ENCODE measurements at places on chromosomes 2 and 18.

DNA sequence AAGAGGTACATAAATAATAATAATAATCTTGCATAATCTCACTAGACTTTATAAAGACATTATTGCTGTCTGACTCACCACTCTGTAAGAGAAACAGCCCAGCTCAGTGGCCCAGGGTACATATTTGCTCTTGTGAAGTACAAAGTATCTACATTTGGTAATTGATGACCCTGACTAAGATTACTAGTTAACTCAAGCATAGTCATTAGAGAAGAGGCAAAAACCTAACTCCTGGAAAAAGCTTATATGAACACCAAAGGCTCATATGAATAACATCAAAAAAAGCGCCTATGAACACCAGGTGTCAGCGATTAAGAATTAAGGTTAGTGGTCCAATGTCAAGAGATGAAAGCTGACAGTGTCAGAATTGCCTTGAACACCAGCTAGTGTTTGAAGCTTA lies 38.4 kb downstream of the RAD51AP2 start:
- peak; percentile 40 for DNase-seq

DNA sequence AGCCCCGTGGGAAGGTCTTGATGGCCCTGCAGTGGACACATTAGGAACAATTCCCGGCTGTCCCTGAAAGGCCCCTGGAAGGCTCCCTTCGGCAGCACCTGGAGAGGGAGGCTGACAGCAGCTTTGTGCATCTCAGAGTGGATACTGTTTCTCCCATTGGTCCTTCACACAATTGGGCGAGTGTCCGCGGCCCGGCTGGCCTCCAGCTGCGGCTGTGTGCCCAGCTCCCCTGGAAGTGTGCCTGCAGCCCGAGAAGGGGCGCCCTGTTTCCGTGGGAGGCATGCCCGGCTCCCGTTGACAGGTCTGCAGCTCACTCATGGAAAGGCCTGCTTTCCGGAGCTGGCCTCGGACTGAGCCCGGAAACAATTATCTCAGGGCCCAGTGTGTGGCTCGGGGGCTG lies 103.7 kb downstream of the LPIN1 start:
- DNase-seq: no peak

DNA sequence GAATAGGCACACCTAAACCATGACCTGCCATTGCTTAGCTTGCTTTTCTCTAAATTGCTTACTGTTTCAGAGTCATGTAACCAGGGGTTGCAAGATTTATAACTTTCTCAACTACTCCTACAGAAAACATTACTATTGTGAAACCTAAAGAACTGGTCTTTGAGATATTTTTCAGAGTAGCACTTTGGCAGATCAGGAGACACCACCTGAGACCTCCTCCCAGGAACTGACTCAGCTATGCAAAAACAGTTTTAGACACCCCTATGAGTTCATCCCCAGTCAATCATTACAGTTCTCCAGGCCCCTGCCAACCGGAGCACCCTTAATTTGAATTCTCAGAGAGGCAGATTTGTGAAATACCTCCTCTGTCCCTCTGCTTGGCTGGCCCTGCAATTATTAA lies 80.3 kb downstream of the MBOAT2 start:
- DNase-seq: no peak

DNA sequence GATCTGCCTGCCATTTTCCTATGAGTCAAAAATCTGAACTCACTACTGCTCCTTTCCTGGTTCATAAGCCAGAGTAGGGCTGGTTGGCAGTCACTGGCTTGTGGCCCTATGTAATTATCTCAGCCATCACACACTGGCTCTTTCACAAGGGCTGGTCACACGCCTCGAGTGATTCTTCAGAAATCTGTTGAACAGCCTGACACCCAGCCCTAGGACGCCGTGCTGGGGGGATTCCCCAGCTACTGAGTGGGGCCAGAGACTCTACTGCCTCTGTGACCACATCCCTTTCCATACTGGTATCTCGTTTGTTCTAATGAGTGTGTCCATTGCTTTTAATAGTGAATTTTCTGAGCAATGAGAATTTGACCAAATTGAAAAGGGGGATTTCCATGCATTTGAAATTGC lies 45.8 kb upstream of the RBM44 start:
- no peak for DNase-seq

GRCh38 chr2:155389224-155389623 lies 690.7 kb downstream of the KCNJ3 start:
- DNase-seq: no peak

DNA sequence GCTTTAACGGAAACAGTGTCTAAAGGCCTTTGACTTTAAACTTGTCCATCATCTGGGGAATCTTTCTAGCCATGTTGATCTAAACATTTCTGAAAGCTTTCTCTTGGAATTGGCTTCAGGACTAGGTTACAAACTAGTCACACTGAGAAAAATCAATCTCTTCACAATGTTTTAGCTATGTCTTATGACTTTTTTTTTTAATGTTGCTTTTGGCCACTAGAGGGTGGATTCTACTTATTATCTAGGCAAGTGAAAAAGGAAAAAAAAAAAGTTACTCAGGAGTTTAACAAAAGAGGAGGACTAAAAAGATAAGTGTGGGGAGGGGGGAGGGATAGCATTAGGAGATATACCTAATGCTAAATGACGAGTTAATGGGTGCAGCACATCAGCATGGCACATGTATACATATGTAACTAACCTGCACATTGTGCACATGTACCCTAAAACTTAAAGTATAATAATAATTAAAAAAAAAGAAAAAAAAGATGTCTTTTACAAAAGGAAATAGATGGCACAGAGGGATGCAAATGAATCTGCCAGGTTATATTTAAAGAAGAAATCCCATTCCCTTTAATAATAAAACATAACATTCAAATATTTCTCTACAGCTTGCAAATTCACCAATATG lies 160.4 kb upstream of the PID1 start:
- peak; percentile 50 for DNase-seq

DNA sequence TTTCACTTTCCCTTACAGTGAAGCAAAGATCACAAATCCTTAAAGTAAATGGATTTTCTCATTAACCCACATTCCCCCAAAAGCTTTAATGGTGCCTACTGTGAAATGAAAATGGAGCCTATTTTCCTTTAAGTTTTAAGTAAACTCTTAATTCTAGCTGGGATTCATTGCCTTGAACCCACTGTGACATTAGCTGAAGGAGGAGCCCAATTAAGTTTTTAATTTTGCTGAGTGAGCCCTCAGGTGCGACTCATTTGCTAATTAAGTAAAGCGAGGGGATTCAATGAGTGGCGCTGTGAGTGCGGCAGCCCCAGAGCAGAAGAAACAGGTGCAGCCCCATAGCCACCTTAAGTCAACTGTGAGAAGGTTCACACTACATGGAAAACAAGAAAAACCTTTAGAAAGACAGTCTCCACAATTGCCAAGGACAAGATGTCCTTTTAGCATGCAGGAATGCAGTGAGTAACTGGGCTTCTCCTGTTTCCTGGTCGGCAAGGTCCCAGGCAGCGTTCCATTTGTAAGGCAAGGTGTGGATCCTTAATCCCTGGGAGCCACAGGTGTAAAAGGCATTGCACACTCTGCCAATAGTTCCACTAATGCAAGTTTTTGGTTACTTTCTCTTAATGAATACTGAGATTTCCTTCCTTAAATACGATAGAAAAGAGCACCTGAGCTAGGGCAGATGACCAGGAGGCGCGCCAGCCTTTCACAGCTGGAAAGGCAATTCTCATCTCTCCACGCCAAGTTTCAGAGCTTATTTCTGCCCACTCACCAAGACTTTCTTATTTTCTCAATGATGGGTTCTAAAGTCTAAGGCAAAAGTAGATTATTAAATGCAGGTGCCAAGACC lies 87.7 kb downstream of the TMEM18 start:
- no peak for DNase-seq

DNA sequence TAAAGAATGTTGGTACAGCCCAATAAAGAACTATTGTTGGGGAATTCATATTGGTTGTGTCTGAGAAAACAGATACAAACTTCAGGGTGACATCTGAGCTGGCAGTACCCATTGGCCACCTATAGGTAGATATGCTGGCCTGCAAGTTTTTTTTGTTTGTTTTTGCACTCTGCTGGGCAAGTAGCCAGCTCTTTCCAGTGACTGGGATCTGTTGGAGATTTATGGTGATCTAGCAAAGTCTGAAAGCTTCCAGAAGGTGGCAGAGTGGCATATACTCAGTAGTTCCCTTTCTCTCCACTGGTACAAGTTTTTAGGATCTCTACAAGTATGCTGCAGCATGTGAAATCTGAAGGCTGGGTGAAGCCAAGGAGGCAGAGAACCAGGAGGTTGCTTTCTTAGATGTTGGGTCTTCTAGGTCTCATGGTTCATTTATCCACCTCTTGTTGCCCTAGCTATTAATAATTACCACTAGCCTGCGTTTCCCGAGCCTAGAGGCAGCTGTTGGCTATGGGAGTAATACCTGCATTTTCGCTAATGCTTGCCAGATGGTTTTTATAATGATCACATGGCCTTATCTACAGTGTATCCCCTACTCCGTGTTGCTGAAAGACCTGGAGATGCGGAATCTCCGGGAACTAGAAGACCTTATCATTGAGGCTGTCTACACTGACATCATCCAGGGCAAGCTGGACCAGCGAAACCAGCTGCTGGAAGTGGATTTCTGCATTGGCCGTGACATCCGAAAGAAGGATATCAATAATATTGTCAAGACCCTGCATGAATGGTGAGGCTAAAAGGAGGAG lies 9.5 kb downstream of the COPS7B start:
- DNase-seq: peak; percentile 75

DNA sequence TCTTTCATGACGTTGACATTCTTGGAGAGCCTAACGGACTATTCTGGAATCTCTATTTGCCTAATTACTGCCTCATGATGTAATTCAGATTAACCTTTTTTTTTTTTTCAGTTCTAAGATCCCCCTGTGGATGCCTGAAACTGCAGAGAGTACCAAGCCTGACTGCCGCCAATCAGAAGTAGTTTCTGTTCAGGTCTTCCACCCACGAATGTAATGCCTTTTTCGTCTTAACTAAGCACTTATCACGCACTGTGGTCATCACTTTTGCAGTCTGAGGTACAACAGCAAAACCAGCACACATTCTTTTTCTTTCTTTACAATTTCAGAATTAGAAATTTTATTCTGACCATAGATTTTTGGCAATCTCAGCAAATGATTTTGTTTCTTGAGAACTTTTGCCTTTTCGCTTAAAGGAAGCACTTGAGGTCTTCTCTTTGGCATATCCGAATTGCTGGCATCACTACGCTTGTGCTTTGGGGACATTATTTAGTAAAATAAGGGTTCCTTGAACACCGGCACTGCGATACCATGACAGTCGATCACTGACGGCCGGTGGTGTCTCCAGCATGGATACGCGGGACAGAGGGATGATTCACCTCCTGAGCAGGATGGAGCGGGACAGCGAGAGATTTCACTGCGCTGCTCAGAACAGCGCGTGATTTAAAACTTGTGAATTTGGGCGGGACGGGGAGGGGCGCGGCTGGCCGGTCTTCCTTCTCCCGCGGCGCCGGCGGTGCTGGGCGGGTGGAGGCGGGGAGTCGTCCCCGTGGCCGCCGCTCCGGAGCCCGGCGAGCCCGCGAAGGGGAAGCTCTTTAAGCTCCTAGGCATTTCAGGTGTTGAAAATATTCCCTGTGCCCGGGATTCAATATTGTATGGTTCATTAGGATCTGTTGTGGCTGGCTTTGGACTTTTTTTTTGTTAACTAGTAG lies 32.0 kb upstream of the GPR55 start:
- DNase-seq: peak; percentile 70

DNA sequence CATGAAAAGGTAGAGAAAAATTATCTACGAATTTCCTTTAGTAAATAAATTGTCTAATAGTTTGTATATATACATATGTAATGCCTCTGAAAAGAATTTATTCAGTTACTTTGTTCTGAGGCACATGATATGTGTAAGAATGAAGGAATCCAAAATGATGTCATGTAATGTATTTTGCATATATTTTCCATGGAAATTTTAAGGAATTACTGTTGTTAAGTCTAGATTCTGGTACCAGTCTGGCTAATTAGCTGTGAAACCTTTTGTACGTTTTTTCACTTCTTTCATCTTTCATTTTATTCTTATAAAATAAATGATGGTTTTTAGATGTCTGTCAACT lies 12.3 kb downstream of the YIPF4 start:
- DNase-seq: no peak

DNA sequence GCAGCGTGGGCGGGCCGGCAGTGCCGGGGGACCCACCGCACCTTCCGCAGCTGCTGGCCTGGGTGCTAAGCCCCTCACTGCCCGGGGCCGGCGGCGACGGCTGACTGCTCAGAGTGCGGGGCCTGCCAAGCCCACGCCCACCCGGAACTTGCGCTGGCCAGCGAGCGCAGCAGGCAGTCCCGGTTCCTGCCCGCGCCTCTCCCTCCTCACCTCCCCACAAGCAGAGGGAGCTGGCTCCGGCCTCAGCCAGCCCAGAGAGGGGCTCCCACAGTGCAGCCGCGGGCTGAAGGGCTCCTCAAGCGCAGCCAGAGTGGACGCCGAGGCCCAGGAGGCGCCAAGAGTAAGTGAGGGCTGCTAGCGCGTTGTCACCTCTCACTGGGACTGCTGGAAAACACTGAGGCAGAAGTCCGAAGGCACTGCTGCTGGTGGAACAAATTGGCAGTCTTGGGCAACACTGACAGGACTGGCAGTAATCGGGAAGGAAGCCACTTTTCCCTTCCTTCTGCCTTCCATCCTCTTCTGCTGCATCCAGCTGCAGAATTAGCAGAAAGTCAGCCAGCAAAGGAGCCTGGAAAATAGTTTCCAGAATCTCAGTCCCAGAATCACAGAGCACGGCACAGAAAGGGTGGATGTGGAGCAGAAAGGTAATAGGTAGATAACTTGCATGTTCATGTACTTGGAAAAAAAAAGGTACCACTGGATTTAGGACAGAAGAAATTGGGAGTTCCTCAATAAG lies 179.4 kb upstream of the FN1 start:
- no peak for DNase-seq

GRCh38 chr2:201363857-201364560 lies 6.9 kb upstream of the FLACC1 start:
- DNase-seq: peak; percentile 57

- peak; percentile 64 for DNase-seq
These were observed 88.6 kb downstream of the AAK1 start for GRCh38 chr2:69554981-69555380.

DNA sequence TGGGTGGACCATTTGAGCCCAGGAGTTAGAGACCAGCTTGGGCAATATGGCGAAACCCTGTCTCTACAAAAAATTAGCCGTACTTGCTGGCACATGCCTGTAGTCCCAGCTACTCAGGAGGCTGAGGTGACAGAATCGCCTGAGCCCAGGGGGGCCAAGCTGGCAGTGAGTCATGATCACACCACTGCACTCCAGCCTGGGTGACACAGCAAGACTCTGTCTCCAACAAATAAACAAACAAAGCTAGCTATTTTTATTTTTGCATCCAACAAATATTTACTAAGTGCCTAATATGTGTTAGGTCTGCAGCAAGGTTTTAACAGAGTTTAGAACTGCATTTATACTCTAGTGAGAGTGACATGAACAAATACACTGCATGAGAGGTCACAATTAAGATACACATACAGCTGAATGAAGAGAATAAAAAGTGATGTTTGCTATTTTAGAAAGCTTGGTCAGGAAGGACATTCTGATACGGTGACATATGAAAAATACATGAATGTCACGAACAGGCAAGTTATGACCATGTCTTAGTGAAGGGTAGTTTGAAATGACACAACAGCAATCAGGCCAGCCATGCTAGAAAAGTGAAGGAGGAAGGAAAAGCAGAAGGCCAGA lies 83.2 kb upstream of the FRZB start:
- DNase-seq: peak; percentile 34

Measured in fibroblast of skin of back (primary cell).